Bronchial epithelial cell (primary cell): ENCODE measurements at places on chromosomes 4 and X.

- DNase-seq: no peak
Measured at GRCh38 chr4:143377611-143378099, 41.0 kb downstream of the GAB1 start.

DNA sequence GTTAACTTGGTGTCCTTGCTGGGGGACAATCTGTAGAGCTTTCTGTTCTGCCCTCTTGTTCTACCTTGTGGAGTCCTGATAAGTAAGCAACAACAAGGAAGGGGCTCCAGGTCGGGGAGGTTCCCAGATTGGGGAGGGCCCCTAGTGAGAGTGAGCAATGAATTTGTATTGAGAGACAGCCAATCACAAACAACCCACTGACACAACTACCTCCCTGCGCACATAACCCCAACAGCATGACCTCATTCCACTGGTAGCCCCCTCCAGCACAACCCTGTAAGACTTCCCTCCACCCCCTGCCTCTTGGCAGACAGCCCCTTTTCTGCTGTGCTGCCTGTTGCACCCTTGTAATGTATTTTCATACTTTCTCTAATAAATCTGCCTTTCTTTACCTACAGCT, 19.7 kb upstream of the PNPLA4 start:
- DNase-seq: no peak

GRCh38 chr4:142703694-142704309, 142.3 kb downstream of the INPP4B start:
- peak; percentile 55 for DNase-seq

DNA sequence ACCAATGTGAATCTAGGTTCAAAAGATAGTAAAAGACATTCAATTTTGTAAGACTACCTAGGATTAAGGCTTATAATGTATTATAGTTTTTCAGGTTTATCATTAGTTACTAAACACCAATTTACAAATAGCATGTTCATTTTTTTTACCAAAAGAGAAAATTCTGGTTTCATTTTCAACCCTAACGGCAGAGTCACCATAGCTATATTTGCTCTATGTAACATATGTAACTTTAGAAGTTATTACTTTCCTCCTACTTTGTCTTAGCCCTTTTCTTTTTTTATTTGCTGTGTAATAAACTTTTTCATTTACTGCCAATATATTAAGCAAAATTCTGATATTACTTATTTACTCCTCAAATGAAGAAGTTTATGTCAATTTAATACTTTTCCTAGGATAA, 639.6 kb downstream of the ARAP2 start:
- no peak for DNase-seq

DNA sequence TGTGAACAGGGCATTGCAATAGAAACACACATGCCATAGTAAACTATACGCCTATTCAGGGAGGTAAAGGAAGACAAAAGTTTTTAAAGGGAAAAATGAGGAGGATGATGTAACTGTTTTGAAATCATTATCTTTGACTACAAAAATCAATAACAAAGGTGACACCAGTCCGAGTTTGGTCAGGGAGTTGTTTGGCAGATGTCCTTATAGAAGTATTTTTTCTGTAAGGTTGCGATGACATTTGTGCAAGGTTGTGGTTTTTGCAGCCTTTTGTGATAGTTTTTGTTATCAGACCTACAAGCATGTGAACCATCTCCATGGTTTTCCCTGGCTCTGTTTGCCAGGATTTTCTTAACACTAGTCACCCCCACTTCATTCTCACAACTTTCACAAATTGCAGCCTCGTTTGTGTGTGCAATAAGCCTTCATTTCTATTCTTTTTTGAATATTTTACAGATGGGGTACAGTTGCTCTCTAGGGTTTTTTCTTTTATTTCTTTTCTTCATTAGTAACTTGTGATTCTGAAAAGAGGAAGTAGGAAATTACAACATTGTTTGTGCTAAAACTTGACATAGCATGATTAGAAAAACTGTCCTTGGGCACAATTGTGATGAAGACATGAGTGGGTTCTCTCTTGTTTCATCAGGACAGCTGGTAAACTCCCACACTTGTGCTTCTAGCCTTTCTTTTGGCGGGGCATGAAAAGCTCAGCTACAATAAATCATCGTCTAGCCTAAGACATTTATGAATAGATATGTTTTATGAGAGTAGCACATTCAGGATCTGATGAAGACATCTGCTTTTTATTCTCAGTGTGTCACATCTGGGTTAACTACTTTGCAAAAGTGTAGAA, 60.2 kb upstream of the PNPLA4 start:
- DNase-seq: peak; percentile 47

- DNase-seq: peak; percentile 87
Measured at GRCh38 chr4:142265536-142265935, 580.6 kb downstream of the INPP4B start.

DNA sequence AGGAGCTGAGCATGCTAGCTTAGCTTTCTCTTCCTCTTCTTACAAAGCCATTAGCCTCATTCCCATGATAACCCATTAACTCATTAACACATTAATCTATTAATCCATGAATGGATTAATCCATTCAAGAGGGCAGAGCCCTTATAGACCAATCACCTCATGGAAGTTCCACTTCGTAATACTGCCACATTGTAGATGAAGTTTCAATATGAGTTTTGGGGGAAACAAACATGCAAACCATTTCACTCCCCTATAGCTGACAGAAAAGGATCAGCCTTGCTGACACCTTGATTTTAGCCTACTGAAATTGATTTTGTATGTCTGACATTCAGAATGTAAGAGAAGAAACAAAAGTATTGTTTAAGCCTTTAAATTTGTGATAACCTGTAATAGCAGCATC, 251.8 kb upstream of the GALNTL6 start:
- no peak for DNase-seq

DNA sequence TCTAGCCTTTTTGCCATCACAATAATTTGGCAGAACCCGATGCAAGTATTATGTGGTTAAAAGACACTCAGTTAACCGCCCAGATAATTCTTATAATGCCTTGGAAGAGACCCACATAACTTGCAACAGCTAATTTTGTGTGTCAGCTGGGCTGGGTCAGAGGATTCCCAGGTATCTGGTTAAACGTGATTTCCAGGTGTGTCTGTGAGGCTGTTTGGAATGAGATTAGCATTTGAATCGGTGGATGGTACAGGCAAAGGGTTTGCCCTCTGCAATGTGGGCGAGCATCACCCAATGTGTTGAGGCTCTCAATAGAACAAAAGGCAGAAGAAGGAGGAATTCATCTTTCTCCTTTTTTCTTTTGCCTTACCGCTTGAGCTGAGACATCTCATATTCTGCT, 314.2 kb upstream of the PUDP start:
- DNase-seq: no peak

DNA sequence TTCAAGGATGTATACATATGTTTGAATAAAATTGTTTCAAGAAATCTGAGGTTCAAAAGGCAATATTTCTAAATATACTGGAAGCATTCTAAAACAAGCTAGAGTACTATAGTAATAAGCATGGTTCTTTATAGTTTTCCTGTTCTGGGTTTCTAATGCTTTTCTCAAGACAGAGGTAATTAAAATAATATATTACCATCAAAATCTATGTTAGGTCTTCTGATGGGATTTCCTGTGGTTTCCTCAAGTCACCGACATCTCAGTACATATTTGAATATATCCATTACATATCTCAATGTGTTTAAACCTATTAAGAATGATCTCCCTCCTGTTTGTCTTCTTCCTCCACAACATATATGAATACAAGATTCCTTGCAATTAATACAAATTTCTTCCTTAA, 25.6 kb downstream of the ARSJ start:
- DNase-seq: no peak

DNA sequence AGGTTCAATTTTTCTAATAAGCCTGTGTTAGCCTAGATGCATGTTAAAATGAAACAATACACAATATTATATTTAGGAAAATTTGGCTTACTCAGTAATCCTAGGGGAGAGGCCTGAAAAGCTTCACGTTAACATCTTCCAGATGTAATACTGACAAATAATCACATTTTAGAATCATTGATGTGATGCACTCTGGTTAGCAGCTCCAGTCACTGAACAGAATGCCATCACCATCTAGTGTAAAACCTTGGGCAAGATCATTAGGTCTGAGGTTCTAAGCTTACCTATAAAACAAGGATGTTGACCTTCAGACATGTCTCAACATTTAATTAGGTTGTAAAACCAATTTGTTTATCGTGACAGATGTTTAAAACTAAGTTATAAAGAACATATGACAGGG, 1704.8 kb downstream of the STIM2 start:
- DNase-seq: no peak

- DNase-seq: no peak
Measured at GRCh38 chr4:24364249-24364648, 220.1 kb downstream of the DHX15 start.

- peak; percentile 17 for DNase-seq
Measured at GRCh38 chr4:147683188-147683591, 773 bp downstream of the PRMT9 start.

DNA sequence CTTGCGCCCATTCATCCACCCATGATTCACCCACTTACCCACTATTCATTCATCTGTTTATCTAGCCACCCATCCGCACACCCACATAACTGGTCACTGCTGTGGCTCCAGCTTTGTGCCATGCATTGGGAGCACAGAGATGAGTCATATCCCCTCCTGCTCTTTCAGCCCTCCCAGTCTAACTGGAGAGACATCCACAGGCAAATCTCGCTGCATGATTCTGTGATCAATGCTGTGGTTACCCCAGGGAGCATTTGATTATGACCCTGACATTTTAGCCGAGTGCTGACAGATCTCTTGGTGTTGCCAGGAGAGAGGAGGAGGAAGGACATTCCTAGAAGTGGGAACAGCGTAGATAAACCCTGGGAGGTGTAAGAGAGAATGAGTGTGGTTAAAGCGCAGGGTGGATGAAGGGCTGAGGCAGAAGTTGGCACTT, 10.4 kb upstream of the PORCN start:
- DNase-seq: peak; percentile 84

DNA sequence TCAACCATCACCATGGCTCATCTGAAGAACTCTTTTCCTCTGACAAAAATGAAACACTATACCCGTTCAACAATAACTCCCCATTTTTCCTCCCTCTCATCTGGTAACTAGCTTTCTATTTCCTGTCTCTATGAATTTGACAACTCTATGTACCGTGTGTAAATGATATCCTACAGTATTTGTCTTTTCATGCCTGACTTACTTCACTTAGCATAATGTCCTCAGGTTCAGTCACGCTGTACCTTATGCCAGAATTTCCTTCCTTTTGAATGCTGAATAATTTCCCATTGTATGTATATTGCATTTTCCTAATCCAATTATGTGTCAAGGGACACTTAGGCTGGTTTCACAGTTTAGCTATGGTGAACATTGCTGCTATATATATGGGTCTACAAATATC, 18.2 kb downstream of the MAGEA9 start:
- peak; percentile 7 for DNase-seq

- DNase-seq: no peak
Measured at GRCh38 chrX:57565198-57565597, 26.6 kb upstream of the ZXDB start.

DNA sequence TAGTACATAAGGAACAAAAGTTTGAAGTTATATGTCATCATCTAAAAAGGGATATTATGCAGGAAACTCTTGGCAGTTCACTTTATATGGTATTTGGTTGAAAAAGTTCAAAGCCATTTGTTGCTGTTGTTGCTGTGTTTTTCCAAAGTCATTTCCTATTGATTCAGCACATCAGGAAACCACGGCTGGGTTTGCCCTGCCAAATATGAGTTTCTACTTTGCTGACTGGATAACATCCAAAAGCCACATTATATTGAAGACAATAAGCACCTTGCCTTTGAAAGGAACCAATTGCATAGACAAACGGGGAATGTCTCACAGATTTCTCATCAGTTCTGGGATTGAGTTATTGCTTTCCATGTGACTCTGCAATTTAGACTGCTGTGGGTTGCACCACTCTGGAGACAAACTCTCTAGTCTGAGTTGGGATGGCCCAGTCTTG, 206.1 kb downstream of the SLC39A8 start:
- peak; percentile 69 for DNase-seq

GRCh38 chrX:10620121-10620699, at the start of gene MID1:
MID1 (minus strand) TSS chrX:10620585; CDS start chrX:10567547, 53,038 bp downstream.
- peak; percentile 60 for DNase-seq

DNA sequence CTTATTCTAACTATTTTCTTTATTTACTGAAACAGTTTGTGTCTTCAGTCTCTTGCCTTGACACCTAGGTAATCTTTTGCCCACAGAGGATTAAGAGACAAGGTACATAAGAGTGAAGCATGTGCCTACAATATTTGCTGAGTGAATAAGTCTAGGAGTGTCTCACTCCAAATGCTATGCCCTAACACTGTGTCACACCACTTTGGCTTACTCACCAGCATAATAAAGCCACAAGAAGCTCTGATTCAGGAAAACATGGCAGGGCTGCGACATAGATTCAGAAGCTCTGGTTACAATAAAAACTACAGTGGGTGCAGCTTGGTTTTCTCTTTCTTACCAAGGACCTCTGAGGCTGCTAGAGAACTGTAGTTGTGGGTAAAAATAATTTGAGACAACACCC, 127.1 kb downstream of the RBM46 start:
- peak; percentile 88 for DNase-seq

DNA sequence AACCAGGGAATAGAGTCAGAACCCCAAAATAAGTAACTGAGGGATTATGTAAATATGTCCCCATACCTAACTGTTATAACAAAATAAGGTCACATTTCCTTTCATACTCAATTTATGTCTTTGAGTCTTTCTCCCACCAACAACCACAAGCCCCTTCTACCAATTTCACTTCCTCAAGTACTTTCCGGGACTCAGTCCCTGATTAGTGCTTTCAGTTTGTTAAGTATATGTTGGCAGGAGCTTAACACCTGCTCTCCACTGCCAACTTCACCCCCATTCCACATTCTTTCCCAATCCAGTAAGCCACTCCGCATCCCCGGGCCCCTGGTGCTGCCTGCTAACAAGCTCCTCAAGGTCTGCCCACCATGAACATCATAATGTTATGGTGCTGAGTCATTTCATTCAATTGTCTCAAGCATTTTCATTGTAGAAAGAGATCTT, 71.3 kb upstream of the SPRY1 start:
- DNase-seq: no peak

- no peak for DNase-seq
Measured at GRCh38 chr4:3636646-3637320, 104.6 kb upstream of the LRPAP1 start.

GRCh38 chr4:54587107-54587891, 70.5 kb upstream of the KIT start:
- no peak for DNase-seq

GRCh38 chr4:184074677-184075388, 142.8 kb downstream of the ENPP6 start:
- peak; percentile 53 for DNase-seq

DNA sequence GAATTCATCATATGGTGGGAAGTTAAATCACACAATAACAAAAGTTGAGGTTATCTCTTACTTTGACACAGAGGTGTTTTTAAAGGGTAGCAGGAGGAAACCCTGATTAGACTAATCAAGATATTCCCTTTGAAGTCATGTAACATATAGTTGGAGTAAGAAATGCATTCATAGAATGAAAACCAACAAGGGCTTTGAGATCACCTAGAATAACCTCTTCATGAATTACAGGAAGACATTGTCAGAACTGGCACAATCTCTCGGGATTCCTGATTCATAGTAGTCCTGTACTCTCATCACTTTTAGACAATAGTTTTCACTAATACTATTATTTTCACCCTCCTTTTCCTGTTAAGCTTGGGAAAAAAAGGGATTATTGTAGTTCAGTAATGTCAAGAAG, 170.2 kb downstream of the PPP3CA start:
- DNase-seq: no peak
